NT2/D1 (cell line): ENCODE measurements at places on chromosomes 3 and 15.

DNA sequence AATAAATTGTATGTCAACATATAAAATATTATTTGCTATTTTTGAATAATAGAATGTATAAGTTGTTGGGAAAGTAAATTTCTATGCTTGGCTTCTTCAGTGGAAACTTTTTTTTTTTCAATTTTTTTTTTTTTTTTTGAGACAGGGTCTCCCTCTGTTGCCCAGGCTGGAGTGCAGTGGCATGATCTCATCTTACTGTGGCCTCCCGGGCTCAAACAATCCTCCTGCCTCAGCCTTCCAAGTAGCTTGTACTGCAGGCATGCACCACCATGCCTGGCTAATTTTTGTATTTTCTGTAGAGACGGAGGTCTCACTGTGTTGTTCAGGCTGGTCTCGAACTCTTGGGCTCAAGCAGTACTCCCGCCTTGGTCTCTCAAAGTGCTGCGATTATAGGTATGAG, 16.8 kb downstream of the MBNL1 start:
- DNase-seq, result no peak

DNA sequence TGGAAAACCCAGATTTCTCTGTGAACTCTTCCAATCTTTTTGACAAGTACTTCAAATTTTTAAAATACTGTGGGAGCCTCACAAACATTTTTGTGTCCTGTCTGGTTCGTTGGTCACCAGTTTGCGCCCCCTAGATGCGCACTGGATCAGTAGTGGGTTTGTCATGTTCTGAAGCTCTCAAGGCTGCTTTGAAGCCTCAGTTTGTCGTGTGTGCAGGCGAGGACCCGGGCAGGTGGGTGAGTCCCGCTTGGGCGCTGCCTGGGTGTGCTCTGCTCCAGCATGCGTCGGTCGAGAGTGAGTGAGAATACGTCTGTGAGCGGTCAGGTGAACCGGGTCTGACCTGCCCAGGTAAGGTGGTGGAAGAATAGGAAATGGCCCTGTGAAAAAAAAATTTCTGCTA, 17.3 kb upstream of the AEN start:
- DNase-seq, result no peak

DNA sequence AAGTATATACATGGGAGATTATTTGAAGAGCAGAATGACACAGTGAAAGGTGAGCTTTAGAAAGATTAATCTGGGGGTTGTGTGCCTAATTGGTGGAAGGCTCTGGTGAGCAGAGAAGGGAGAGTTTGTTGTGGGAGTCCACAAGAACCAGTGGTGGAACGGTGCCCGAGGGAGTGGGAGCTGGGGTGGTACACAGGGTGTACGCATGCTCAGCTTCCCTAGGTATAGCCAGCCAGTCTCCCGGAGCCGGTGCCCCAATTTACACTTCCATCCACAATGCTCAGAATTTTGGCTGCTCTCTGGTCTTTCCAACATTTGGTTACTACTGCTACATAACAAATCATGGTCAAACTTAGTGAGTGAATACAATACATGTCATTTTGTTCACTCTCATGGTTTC, 92.5 kb downstream of the MITF start:
- DNase-seq, result no peak

DNA sequence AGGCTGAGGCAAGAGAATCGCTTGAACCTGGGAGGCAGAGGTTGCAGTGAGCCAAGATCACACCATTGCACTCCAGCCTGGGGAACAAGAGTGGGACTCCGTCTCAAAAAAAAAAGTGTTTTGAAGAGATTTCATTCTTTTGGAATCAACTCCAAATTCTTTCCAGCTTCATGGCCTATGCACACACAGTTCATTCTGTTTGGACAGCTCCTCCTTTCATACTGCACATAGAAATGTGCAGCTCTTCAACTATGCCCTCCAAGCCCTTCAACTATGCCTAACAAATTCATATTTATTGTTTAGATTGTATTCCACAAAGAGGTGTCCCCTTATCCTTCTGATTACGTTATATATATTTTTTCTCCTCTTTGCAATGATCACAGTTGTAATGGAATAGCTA, 4.2 kb downstream of the TP53BP1 start:
- DNase-seq, result no peak

DNA sequence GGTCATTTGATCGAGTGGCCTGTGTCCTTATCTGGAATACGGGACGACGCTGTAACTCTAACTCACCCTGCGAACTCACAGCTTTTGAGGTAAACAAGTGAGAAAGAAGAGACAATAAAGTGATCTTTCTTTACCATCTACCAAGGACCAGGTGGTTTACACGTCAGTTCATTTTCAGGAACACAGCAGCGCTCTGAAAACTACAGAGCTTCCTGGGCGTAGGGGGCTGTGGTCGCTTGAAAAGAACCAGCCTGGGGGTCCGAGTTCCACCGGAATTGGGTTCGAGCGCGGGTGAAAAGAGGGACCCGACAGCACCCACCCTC, 357 bp downstream of the KIAA1143 start:
- no peak for DNase-seq

GRCh38 chr3:100753846-100754245, 44.6 kb downstream of the TFG start:
- DNase-seq, result no peak

DNA sequence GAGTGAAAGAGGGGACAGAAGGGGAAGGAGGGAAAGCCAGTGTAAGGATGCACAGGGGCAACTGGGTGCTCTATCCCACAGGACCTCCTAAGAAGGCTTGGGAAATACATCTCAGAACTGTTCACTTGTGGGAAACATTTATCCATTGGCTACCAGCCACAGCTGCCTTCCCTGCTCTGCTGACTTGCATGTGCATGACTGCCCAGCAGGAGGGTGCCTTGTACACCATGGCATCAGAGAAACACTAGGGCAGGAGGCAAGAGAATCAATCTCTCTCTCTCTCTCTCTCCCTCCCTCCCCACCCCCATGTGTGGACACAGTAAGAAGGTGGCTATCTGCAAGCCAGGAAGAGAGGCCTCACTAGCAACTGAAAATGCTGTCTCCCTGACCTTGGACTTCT, 62.9 kb upstream of the ZBTB38 start:
- DNase-seq, result no peak
